Activated T-helper 17 cell treated with anti-CD3 and anti-CD28 coated beads, Interleukin-2, amount 50 U/mL, for 72 hours (primary cell): ENCODE measurements at places on chromosomes 3 and 15. TPM values are rescaled to one million over a fixed set of nuclear protein-coding genes. Genes with fewer than 3 reads are reported as not detected.

GOLGA8T gene
- total RNA-seq: 0.32 TPM

TPRG1 gene
- total RNA-seq: 6.0 TPM

DNA sequence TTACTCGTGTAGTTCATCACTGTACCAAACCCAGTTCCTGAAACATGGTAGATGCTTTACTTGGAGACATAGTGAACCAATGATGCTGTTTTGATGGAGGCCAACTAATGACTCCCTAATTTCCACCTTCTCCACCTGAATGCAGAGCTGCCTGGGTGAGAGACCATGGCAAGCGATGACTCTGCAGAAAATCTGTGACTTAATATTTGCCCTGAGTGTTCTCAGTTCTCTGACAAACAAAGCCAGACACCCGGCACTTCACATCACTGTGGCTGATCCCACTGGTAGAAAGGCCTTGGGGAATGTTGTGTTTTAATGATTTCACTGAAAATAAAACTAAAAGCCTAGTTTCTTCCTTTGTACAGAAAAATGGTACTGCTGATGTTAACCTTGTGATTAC is 39.5 kb upstream of the UBE3A start:
- no peak for ATAC-seq

- ATAC-seq: no peak
Observed at GRCh38 chr3:149015393-149015792, 24.1 kb downstream of the GYG1 start.

DNA sequence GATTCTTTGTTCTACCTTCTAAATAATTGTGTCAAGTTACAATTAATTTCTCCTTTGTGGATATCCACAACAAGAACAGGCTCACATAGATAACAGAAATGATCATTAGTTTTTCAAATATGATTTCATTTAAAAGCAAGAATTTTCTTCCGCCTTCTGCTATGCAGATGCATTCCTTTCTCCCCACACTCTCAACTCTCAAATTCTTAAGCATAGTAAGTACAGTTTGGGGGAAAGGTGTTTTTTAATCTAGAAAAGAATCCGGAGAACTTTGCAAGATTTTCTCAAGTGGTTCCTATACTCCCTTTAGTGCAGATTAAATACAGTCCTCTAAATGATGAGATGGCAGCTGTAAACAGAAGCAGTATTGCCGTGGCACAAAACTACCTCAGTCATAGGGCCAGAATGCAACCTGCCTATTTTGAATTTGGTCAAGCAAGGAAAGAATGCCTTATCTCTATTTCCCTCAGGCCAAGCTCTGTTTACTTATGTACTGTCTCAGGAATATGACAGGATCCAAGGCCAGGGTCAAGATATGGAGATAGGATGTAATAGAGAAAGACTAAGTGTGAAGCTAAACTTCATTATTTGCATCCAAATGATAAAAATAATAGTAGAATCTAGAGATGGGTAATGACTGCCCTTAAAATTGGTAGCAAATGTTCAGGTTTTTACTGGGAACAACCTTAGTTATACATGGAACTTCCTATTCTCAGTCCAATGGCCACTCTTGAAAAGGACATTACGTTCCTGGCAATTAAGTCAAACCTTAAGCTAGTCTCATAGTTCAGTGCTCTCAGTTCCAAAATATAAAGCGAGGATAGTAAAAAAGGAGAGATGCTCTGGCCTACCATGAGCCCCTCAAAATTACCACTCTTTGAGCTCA is 77.3 kb upstream of the PHLDB2 start:
- ATAC-seq: no peak
